Cerebellar nuclear complex (tissue), 1 donor: ENCODE measurements at places on chromosomes 13 and 19.

DNA sequence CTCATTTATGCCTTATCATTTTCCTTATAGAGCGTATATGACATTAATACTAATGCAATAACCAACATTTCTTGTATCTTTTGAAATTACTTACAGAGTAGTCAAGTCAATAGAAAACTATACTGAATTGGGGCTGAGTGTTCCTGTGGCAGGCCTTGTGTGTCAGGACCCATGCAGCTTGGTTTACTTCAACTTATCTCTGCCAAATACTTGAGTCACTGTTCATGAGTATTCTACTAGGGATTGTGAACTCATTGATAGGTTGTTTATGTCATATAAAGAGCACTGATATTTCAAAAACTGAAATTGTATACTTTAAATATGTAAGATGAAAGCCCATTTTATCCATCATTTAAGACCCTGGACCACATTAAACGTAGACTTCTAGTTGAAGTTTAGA, 688.6 kb upstream of the SLITRK1 start:
- DNase-seq: no peak

- DNase-seq: no peak
Observed at GRCh38 chr13:94315188-94315587, 164.3 kb downstream of the DCT start.

GRCh38 chr13:84445776-84446175, 563.5 kb upstream of the SLITRK1 start:
- no peak for DNase-seq

GRCh38 chr19:3097442-3097871, 3.3 kb downstream of the GNA11 start:
- DNase-seq: no peak

GRCh38 chr13:103302676-103303075, 236.5 kb upstream of the SLC10A2 start:
- no peak for DNase-seq

DNA sequence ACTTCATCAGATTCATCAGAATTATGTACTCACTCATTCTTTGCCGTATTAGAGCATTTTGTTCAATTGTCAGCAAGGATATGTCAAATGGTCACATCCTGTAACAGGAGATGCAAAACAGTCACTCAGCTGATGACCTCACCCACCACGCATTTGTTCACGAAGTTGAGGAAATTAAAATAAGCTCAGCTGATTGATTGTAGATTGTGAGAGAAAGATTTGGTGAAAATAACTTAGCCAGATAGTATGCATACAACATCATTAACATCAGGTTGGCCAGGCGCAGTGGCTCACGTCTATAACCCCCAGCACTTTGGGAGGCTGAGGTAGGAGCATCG, 22.6 kb upstream of the CDC16 start:
- DNase-seq: no peak

GRCh38 chr13:113579686-113580085, 4.9 kb upstream of the TFDP1 start:
- no peak for DNase-seq

DNA sequence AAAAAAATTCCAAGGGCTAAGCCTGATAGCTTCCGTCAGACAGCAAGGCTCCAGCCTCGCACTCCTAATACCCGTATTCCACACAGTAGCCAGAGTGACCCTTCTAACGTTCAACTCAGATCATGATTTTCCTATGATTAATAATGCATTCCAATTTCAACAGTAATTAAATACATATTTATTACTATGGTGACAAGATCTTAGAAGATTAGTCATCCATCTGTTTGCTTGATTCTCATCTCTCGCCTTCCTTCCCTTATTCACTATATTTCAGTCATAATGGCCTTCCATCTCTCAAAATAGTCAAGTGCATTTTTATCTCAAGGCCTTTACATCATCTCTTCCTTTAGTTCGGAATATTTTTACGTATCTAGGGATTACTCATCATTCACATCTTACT, 621.2 kb upstream of the SPRY2 start:
- no peak for DNase-seq

DNA sequence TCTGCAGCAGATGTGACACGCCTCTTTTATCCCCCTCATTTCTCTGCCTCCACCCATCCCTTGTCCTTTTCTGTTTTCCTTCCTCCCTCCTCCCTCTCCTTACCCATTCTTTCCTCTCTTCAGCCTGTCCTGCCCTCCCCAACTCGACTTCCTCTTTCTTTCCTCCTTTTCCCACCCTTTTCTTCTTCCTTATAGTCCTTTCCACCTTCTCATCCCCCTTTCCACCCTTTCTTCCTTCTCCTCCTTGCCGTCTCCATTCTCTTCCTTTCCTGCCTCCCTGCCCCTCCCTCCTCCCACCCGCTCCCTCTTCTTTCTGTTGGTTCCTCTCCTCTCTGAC, 688 bp upstream of the ZNF71 start:
- DNase-seq: no peak

- DNase-seq: no peak
Observed at GRCh38 chr13:24713022-24713421, 32.8 kb downstream of the ATP12A start.

DNA sequence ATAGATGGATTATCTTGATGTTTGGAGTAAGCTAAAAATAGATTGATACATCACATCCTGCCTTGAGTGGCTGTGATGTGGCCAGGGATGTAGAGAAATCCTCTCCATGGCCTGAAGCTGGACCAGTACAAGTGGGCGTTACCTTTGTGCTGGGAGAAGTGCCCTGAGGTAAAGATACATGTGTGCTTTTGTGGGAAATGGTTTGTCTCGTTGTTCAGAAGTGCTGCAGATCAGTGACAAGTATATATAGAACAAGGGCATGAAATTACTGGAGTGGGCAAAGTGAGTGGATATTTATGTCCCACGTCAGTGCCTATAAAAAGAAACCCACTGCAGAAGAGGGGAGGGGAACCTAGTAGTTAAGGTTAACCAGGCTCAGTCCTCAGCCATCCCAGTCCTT, 12.2 kb upstream of the ZNF304 start:
- DNase-seq: no peak

- DNase-seq: no peak
Observed at GRCh38 chr13:101649488-101650126, 197.1 kb downstream of the ITGBL1 start.

- no peak for DNase-seq
Observed at GRCh38 chr13:80374444-80374843, 33.5 kb upstream of the SPRY2 start.

DNA sequence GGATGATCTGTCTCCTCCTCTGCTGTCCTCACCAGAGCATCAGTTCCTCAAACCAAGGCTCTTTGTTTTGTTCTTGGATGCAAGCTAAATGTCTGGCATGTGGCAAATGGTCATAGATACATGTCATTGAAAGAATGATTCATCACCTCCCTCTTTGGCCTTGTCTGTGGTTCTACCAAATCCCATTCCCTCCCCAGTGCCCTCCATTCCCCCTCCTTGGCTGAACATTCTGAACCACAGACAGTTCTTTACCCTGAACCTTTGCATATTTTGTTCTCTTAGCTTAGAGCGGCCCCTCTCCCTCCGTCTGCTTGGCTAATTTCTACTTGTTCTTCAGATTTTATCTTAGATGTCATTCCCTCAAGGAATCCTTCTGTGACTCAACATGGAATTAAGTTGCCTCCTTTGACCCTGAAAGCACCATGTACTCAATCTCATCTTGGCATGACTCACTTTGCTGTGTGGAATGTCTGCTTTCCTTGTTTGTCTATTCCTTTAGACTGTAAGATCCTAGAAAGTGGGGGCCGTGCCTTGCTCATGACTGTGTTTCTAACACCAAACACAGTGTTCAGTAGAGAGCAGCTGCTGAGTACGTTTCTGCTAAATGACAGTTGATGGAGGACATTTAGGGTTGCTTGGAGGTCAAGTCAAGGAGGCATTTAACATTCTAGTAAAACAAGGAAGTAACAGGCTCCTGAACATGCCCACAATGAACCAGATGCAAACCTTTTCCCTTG, 8.1 kb downstream of the ALOX5AP start:
- DNase-seq: no peak

DNA sequence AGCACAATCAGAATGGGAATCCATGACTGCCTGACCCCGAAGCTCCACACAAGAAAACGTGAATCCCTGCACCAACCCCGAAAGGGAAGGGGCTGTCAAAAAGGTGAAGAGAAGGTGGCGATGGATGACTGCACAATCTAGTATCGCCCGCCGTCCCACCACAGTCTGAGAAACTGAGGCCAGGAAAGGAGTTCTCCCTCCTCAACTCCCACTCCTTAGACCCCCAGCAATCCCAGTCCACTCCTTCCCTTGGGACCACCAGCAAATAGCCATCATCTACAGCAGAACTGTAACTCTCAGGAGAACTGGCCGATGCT, 451 bp downstream of the NOSIP start:
- no peak for DNase-seq

GRCh38 chr13:44313674-44314073, 60.0 kb upstream of the SERP2 start:
- no peak for DNase-seq

- DNase-seq: no peak
Observed at GRCh38 chr19:35090506-35091214, 25.0 kb upstream of the FXYD3 start.

DNA sequence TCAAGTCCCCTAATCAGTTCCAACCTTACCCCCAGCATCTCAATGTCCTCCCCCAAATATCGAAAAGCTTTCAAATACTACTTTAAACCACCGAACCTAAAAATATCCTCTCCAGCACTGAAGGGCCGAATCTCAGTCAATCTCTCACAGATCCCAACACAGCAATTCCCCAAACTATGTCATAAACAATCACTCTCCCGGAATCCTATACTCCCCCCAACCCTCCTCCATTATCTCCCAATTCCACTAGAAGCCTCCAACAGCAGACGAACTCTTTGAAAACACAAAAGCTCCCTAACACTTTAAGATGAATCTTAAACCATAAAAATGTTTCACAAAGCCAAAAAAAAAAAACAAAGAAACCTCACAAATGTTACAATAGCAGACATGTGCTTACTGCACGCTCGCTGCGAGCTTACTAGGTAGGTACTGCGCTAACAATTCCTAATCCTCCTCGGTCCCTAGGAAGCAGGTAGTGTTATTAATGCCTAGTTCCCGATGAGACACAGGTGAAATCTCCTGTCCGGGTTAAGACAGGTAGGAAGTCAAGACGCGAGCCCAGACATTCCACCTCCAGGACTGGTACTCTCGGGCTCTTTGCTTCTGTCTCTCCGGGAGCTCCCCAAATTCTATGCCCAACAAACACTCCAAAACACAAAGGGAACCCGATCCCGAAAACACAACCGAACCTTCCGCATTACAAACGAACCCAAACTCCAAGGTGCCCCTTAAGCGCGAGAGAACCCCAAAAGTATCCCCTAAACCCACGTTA, 14.2 kb downstream of the FBXO46 start:
- no peak for DNase-seq

DNA sequence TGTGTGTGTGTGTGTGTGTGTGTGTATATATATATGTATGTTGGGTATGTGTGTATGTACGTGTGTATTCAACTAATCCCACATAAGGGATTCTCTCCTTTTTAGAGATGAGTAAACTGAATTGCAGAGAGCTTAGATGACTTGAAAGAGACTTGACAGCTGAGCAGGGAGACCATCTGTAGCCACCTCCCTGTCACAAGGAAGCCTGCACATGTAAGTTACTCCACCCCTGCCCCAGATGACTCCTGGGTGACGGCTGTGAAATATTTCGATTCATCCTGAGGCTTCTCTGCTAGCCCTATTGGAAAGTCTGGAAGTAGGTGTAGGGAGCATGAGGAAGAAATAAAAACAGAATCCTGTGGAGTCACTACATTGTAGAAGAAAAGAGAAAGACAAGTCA, 480.4 kb downstream of the FOXO1 start:
- DNase-seq: no peak

DNA sequence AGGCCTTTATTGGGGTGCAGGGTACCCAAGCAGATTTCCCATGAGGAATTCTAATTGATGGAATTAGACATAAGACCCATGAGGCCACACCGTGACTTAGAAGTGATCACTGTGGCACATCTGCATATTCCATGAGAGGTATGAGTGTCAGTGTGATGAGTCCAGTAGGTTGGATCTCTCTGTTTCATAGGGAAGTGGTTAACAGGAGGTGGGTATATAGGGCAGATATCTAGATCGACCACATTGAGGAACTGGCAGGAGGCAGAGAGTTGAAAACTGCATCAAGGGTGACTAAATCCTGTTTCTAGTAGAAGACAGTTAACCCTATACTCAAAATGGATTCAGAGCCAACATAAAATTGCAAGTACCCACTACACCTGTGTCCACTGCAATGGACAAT, 68.6 kb upstream of the MIR17HG start:
- DNase-seq: no peak

GRCh38 chr13:46551410-46552302, 1.3 kb upstream of the LRCH1 start:
- no peak for DNase-seq

- no peak for DNase-seq
Observed at GRCh38 chr13:33452873-33453517, 167.4 kb upstream of the STARD13 start.

DNA sequence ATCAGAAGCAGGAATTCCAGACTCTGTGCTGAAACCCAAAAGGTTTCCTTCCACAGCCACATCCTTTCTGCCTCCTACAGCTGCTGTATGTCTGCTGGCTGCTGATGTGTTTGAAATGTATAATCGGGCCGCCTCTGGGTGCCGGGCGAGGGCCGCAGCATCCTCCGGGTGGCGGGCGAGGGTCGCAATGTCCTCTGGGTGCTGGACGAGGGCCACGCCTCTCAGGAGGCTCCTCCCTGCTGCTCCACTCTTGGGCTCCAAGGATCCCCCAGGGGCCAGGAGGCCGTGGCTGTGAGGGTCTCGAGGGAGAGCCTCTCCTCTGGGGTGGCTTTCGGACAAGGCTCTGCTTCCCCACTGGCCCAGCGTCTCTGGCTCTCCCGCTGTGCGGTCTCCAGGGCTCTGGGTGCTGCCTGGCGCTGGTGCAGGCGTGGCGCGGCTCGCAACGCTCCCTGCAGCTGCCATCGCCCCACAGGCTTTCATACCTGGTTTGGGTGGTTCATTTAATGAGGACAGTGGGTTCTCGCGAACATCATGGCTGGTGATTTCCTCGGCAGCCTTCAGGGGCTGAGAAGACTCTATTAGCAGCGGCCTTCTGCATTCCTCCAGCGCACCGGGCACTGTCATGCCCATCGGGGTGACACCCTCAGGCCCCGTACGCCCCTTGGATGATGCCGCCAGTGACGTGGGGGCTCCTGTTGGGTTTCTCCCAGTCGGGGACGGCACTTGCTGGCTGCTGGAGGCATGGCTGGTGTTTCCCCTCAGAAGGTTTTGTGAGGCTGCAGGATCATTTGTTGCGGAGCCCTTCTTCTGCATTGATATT, 41.8 kb upstream of the GRTP1 start:
- DNase-seq: no peak

- DNase-seq: no peak
Observed at GRCh38 chr19:11970174-11970573, 5.3 kb downstream of the ZNF763 start.

GRCh38 chr13:28408235-28408848, 86.6 kb downstream of the FLT1 start:
- no peak for DNase-seq

DNA sequence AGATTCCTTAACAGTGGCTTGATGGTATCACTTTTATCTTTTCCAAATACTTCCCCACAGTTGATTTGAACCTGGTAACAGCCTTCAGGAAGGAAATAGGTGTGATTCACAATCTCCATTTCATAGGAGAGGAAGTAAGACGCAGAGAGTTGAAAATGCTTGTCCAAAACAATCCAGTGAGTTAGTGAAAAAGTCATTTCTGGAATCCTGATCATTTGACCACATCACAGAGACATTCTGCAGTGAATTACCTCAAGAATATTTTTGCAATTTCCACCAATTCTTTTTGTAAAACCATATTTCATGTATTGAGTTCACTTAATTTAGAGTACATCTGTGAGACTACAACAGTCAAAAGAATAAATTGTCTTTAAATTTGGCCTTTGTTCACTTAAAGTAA, 292.8 kb downstream of the DCLK1 start:
- no peak for DNase-seq

- no peak for DNase-seq
Observed at GRCh38 chr19:37872383-37872782, 34.0 kb downstream of the WDR87 start.
